ENCODE measurements at places on chromosomes 2 and 18. TPM values are rescaled to one million over a fixed set of nuclear protein-coding genes. Genes with fewer than 3 reads are reported as not detected.

WNT6 gene
- 0.14 TPM for total RNA-seq

DLX2 gene
- 5.0 TPM for total RNA-seq

GTF2A1L gene
- not detected for total RNA-seq

HOXD3 gene
- total RNA-seq = 1.8 TPM

GRCh38 chr2:102177814-102178478, 8.9 kb upstream of the IL1RL2 start:
- no peak for DNase-seq

GRCh38 chr2:235131334-235132305, 179.8 kb downstream of the SH3BP4 start:
- no peak for DNase-seq

DNA sequence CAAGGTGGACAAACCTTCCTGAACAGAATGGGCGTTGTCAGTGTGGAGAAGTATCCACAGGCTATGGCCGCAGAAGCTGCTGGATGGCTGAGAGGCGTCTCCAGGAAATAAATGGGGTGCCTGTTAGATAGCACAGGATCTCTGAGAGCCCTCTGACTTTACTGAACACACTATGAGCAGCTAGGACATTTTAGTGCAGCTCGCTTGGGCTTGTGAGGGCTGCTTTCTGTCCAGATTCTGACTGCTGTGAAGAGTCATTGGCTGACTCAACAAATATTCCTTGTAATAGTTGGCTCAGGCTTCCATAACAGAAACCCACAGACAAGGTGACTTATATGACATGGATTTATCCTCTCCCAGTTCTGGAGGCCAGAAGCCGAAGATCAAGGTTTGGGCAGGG, 100.2 kb upstream of the SNTG2 start:
- no peak for DNase-seq

GRCh38 chr18:9516437-9517064, 41.2 kb downstream of the RALBP1 start:
- DNase-seq = peak; percentile 67

- DNase-seq = no peak
Observed at GRCh38 chr2:120423167-120423943, 77.4 kb downstream of the INHBB start.

- no peak for DNase-seq
Observed at GRCh38 chr2:69740502-69740951, 1.4 kb upstream of the ANXA4 start.

GRCh38 chr2:165462443-165462842, 7.1 kb upstream of the CSRNP3 start:
- peak; percentile 55 for DNase-seq

DNA sequence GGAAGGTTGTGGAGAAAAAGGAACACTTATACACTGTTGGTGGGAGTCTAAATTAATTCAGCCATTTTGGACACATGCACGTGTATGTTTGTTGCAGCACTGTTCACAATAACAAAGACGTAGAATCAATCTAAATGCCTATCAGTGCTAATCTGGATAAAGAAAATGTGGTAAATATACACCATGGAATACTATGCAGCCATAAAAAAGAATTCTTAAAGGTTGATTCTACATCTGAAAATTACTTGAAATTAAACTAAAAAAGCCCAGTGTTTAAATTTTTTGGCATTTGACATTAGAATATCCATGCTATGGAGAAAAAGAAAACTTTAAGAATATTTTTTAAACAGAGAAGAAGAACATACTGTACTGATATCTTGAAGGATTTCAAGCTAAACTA, 84.0 kb downstream of the BMPR2 start:
- no peak for DNase-seq

DNA sequence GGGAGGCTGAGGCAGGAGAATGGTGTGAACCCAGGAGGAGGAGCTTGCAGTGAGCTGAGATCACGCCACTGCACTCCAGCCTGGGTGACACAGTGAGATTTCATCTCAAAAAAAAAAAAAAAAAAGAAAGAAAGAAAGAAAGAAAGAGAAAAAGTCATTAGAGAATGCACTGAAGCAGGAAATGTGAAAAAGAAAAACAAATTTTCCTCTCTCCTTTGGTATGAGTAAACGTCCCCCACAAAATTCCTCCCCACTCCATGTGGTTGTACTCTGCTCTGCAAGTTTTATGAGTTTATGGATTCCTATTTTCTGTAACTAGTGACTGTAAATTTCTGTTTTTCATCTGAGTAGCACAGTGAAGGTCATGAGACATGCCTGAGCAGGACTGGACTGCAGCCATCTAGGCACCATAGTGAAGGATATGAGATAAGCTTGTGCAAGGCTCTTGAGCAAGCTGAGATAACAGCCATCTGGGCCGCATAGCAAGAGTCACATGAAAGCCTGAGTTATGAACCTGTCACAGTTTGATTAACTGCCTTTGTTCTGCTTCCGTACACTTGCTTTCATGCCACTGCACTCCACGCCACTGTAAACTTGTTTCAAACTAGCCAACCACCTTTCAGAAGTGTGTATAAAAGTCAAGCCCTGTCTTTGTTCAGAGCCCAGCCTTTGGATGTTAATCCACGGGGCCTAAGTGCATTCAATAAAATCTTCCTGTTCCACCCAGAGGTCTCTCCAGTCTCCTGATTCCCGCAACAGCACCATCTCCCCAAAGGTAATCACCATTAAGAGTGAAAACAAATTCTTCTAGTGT, 50.2 kb downstream of the SKA1 start:
- no peak for DNase-seq

- DNase-seq = peak; percentile 73
Observed at GRCh38 chr2:39673018-39673417, 7.3 kb downstream of the TMEM178A start.

- DNase-seq = peak; percentile 35
Observed at GRCh38 chr2:152454960-152455359, 120.0 kb downstream of the FMNL2 start.
